ENCODE measurements at places on chromosomes 13 and 19.

- DNase-seq: peak; percentile 81
These were observed at the start of gene MYH14 for GRCh38 chr19:50203281-50204080. Gene MYH14 (plus strand): TSS chr19:50203622. CDS start chr19:50210366, 6,744 bp downstream.

DNA sequence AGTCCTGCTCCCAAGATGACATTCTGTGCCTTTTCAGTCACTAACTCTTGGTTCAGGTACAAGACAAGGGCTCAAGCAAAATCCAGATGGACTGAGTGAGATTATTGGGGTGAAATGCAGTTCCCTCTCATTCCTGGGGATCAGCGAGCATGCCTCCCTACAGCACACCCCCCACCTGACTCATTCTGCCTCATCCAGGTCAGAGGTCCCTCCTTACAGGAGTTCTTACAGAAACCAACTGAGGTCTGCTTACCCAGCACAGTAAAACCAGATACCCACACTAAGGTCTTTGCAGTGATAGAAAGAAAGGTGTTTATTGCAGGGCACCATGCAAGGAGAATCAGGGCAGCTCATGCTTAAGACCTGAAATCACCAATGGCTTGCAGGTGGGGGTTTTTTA is 21.6 kb upstream of the MRI1 start:
- no peak for DNase-seq

- no peak for DNase-seq
These were observed 12.9 kb downstream of the NHLRC3 start for GRCh38 chr13:39051157-39051556.

DNA sequence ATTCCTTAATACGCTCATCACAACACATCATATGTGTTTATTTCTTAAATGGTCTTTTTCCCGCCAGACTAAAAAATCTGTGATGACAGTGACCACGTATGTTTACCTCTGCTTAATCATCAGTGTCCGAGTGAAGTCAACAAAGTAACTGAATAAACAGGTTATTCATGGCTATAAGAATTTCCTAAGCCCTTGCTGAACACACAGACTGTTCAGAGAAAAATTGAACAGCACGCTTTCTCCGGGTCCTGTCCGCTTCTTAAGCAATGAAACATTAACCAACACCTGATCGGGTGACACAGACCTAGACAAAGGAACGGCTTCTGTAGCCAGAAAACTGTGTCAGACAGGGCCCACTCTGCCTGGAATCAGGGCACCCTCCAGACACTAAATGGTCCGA is 14.3 kb downstream of the SAFB2 start:
- DNase-seq: no peak

GRCh38 chr13:77719128-77719527 is 21.6 kb downstream of the SLAIN1 start:
- DNase-seq: no peak

DNA sequence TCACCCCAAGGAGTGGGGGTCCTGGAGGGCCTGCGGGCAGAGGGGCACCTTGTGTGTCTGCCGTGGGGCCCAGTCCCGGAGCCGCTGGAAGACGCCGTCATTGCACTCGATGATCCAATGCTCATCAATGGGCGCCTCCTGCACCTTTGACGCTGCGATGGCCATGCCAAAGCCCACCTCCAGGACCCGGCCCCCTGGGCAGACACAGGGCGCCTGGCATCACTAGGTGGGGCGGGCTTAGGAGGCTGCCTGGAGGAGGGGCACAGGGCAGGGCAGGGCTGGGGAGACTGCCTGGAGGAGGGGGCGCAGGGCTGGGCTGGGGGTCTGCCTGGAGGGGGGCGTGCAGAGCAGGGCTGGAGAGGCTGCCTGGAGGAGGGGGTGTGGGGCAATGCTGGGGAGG is 1.6 kb downstream of the GAMT start:
- no peak for DNase-seq

- DNase-seq: no peak
These were observed 1687.5 kb downstream of the EFNB2 start for GRCh38 chr13:104847922-104848321.

- DNase-seq: no peak
These were observed 700 bp downstream of the ZNF816 start for GRCh38 chr19:52961981-52962380.

DNA sequence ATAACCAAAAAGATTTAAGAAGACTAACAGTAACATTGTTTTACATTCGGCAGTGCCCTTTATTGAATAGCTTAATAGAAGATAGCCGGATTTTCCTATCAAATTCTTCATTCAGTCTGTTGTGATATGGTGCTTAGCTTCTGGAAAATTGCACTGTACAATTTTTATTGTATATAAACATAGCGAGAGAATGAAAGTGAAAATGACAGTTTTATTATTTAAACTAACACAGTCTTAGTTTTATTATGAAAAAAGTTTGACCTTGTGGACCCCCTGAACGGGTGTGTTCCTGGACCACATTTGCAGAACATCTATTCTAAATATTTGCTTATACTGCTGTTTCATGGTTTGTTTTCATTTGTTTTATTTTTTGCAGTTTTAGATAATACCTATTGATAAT is 8.6 kb downstream of the ITM2B start:
- no peak for DNase-seq

DNA sequence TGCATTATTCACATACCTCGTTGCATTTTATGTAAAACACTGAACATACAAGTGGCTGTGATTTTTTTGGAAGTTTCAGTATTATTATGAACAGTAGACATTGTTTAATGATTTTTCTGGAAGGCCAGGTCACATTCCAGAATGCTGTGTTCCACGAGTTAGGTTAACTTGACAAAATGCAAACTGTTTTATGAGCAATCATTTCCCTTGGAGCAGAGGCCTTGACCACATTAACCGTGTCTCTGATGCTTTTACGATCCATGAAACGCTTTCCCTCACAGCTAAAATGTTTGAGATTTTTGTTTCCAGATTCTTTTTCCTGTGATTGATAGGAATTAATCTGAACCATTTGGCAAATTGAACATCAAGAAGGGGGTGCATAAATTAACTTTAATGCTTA is 57.8 kb downstream of the MBNL2 start:
- no peak for DNase-seq

DNA sequence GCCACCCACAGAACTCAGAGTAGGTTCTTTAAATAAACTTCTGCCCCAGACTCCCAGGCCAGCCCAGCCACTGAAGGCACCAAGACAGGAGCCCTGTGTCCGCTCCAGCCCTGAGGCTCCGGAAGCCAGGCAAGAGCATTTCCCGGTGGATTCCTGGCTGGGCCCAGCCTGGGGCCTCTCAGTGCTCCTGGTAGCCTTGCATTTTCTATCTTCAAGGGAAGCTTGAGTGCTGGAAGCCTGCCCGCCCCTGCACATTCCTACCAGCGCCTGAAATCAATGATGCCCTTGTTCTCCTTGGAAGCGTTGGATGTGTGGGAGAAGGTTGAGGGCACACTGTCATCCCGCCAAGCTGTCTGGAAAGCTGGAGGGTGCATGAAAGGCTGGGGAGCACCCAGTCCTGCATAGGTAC is 70.3 kb downstream of the ALOX5AP start:
- no peak for DNase-seq

DNA sequence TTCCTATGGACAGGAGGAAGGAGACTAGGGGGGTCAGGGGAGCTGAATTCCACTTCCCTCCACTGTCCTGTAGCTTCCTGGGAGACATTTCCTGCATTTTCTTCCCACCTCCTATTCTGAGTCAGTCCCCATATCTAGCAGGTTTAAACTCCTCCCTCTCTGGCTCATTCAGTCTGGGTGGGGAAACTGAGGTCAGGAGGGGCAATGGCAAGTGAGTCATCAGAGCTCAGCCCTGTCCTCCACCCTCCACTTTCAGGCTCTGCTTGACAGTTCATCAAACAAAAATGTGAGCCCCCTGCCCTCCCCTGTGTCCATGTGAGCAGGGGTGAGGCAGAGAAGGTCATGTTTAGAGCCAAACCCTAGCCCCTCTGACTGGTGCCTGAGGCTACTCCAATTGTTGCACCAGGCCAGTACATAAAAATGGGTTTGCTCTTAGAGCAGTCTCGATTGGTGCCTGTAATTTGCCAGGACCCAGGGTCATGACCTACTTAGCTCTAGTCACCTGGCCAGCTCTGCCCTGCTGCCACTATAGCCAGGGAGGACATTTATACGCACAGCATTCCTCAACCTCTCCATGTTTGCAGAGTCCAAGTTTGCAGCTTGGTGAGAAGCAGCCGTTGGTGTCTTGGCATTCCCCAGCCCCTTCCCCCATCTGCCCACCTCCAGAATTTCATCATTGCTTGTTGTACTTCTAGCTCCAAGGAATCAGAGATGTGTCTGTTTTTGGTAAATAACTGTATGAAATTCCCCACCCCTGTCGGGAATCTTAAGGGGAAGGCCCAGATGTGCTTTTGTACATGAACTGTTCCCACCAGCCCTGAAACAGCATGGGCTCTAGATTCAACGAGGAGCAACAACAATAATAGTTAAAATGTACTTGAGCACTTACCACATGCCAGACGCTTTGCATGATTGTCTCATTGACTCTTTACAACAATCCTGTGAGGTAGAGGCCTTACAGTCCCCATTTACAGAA is 20.7 kb downstream of the SAMD4B start:
- no peak for DNase-seq

DNA sequence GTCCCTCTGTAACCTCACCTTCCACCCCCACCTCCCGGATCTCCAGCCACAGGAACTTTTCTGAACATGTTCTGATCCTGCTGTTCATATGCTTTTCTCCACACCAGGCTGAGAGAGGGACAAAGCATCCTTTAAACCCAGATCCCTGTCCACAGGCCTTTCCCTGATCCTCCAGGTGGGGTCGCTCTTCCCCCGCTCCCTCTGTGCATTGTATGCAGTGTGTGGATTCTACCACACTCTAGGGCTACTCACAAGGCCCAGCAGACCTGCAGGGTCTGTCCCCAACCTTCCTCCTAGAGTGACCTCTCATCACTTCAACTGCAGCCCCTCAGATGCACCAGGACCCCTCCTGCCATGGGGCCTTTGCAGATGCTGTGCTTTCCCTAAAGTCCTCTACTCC is 1200.6 kb downstream of the UQCRFS1 start:
- DNase-seq: no peak
